A549 treated with Mapracorat at 1 μM for 4 hours (cell line): ENCODE measurements at places on chromosomes 6 and 20. TPM values are rescaled to one million over a fixed set of nuclear protein-coding genes. Genes with fewer than 3 reads are reported as not detected.

Gene MYT1
- total RNA-seq, result 0.07 to 0.71 TPM (median 0.20 TPM) in 5 replicates

Gene CCN6
- not detected in 5 replicates for total RNA-seq

Gene PMEPA1
- total RNA-seq, result 154 to 362 TPM (median 345 TPM) in 5 replicates

Gene ERVFRD-1
- not detected in 5 replicates for total RNA-seq

Gene TEAD3
- 5.6 to 7.9 TPM (median 7.4 TPM) in 5 replicates for total RNA-seq

Gene HCK
- total RNA-seq, result 0.08 to 0.20 TPM (median 0.12 TPM) in 5 replicates

Gene UBE2C
- total RNA-seq, result 215 to 248 TPM (median 240 TPM) in 5 replicates

Gene MCHR2
- total RNA-seq, result not detected in 5 replicates

Gene TMEM242
- total RNA-seq, result 5.8 to 8.7 TPM (median 6.4 TPM) in 5 replicates

Gene TRIM31
- 0.48 to 1.3 TPM (median 0.82 TPM) in 5 replicates for total RNA-seq

Gene SNX21
- total RNA-seq, result 7.8 to 11.6 TPM (median 10.7 TPM) in 5 replicates

Gene DHX35
- total RNA-seq, result 6.4 to 8.3 TPM (median 7.3 TPM) in 5 replicates

Gene RHAG
- total RNA-seq, result not detected in 5 replicates

Gene RNGTT
- 7.0 to 9.5 TPM (median 8.1 TPM) in 5 replicates for total RNA-seq

Gene ELOVL2
- total RNA-seq, result 5.6 to 7.2 TPM (median 6.7 TPM) in 5 replicates

Gene SCRT2
- total RNA-seq, result 0.08 TPM in 1 of 5 replicates, not detected in the others

Gene QKI
- 30.5 to 57.1 TPM (median 44.6 TPM) in 5 replicates for total RNA-seq

Gene PAK5
- not detected in 5 replicates for total RNA-seq

Gene NKAIN4
- 4.4 to 8.3 TPM (median 5.2 TPM) in 5 replicates for total RNA-seq

Gene KIF25
- total RNA-seq, result 0.08 TPM in 1 of 5 replicates, not detected in the others

Gene EYA2
- 1.7 to 2.6 TPM (median 2.3 TPM) in 5 replicates for total RNA-seq

Gene ZNF512B
- 9.0 to 13.6 TPM (median 12.2 TPM) in 5 replicates for total RNA-seq
